ENCODE measurements at places on chromosomes 1 and 21.

- DNase-seq: no peak
These were observed 7.9 kb upstream of the AMPD1 start for GRCh38 chr1:114703242-114703641.

GRCh38 chr1:116485976-116486375 lies 84.8 kb downstream of the CD58 start:
- DNase-seq: no peak

DNA sequence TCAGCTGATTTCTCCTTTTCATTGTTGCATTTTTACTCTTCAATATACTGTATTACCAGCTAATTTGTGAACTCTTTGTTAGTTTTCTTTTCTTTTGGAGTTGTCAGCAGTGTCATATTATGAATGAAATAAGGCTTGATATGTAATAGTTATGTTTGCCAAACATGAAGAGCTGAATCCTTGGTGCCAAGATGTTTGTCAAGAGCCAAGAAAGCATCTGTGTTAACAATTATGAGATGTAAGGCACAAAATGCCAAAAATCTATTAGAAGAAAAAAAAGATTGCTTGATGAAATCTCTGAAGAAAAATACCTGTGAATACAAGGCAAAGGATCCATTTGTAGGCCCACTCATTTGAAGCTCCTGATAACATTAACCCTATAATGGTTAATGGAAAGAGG lies 48.4 kb upstream of the RNPC3 start:
- no peak for DNase-seq

DNA sequence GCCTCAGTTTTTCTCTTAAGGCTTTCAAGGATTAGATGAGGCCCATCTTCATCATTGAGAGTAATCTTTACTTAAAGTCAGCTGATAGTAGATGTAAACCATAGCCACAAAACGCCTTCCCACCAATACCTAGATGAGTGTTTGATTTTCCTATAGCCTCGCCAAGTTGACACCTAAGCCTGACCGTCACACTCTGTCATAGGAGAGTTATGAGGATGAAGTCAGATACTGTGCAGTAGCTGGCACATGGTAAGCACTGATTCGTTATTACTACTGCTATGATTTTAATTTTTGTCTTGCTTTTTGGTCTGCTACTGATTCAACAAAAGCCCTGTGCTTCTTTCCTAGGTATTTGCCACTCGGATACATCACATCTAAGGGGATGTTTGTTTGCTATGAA lies 395.5 kb downstream of the RPS6KC1 start:
- DNase-seq: no peak

- DNase-seq: no peak
These were observed 6.3 kb downstream of the RCC1 start for GRCh38 chr1:28512058-28512611.

DNA sequence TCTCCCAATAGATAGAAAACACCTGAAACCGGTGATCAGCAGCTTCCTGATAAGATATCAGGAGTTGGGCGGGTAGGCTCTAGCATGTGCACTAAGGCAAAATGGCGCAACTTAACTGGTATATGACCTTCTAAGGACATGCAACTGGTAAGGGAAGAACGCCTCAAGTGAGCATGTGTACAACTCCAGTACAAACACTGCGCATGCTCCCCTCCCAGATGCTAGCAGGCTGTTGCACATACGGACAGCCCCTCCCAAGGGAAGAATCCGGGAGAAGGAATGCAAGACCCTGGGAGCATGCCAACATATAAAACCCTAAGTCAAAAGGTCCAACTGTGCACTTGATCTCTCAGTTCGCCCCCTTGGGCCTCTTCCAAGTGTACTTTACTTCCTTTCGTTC lies 110.8 kb downstream of the TSEN15 start:
- no peak for DNase-seq

DNA sequence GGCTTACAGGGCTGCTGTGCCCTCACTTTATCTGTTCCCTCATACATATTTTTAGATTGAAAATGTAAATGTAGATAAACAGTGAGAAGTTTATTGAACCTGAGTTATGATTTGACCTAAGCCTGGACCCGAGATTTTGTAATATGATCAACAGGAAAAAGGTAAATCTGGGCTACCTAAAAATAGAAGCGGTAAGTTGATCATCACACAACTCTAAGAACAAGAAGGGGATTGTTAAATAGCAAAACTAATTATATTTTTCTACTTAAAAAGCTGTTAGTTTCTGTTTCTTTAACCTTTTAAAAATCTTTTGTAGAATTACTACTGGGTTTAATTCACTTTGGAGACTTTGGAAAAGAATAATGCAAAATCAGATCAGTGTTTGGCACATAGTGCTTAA lies 35.6 kb downstream of the CAMTA1 start:
- no peak for DNase-seq

GRCh38 chr1:156704166-156704711 lies 1.1 kb downstream of the CRABP2 start:
- DNase-seq: no peak

GRCh38 chr1:145707183-145707867 lies at the start of gene PDZK1:
Gene PDZK1, minus strand, starts transcription at chr1:145707368. Its CDS starts 19,347 bp downstream, at chr1:145688021.
- DNase-seq: no peak

GRCh38 chr1:162070094-162070748 lies 730 bp downstream of the NOS1AP start:
- DNase-seq: no peak

DNA sequence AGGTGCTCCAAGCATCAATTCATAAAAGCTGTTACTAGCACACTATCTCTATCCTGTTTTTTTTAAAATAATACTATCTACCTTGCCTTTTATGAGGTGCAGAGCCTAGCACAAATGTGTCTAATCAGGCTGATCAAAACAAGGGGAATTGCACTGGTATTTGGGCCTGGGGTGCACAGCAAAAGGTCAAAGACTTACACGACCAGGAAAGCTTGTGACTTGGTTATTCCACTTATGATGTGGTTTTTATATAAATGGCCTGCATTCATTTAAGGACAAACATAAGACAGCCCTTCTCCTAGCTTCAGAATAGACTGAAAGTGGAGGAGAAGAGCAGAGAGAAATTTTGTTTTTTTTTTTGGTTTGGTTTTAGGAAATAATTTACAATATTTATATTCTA lies 98.4 kb upstream of the SGIP1 start:
- DNase-seq: no peak

- DNase-seq: no peak
These were observed 140.9 kb downstream of the TGFBR3 start for GRCh38 chr1:91744953-91745639.

DNA sequence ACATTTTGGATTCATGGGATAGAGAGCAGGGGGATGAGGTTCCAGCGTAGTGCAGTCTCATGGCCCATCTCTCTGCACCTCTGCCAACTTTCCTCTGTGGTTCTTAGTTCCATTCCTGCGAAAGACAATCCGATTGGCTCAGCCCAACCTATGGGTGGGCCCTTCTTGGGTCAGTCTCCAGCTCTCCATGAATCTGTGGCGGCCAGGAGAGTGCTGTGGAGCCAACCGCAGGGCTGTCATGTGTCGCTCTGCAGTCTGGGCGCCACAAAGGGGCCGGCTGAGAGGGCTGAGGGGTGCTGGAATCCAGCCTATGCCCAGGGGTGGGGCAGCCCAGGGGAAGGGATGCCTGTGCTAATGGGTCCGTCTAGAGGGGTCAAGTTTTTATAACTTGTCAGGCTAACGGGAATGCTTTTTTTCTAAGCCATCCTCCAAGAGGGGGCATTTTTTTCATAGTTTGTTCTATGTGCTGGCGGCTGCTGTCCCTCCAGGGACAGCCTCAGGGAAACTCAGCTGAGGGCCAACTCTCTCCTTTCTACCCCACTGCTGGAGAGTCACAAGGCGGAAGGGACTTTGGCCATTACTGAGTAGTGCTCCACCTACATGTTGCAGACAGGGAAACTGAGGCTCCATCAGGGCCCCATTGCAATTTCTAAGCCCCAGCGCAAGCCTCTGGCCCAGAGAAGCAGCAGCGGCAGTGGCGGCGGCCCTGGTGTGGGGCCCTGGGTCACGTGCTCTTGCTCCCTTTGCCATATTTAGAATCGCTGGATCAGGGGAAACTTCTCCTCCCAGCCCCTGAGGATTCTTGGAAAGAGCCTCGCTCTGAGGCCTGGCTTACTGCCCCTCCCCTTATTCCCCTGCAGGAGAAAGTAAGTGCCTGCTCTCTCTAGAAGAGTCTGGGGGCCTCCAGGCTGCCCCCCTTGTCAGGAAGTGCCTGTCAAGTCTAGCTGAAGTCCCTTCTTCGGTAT lies 23.4 kb downstream of the KCNQ4 start:
- DNase-seq: no peak

- DNase-seq: no peak
These were observed 62.2 kb downstream of the HSF2BP start for GRCh38 chr21:43597052-43597451.

- no peak for DNase-seq
These were observed 17.9 kb upstream of the OR2B11 start for GRCh38 chr1:247475793-247476192.

GRCh38 chr1:203291201-203292096 lies 13.9 kb upstream of the BTG2 start:
- no peak for DNase-seq

DNA sequence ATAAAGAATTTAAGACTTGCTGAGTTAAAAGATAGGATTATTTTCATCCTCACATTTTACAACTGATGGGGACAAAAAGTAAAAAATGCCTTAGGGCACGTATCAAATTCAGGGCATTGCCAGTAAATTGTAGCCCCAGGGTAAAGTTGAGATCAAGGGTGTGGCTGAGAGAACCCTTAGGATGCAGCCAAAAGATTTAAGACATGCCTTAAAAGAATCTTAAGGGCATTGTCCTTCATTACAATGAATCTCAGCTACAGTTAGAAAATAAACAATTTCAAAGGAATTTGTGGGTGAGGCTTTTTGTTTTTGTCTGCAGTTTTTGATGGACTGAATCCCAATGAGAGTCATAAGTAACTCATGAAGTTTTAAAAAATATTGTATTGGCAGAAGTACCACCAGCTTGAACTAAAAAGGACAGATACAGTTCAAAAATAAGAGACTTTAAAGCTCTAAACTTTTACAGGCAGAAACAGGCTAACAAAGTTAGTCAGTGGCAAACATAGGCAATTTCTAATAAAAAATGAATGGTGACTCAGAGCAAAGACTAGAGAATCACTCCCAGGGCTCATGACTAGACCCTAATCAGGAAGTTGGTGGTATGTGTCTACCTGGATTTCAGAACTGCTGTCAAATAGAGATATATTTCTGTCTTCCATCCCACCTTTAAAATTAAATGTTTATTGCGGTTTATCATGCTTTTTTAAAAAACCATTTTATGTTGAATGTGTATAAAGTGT lies 165.1 kb upstream of the SNX7 start:
- DNase-seq: no peak

- no peak for DNase-seq
These were observed 142.0 kb upstream of the KCNJ15 start for GRCh38 chr21:38114717-38115333.

DNA sequence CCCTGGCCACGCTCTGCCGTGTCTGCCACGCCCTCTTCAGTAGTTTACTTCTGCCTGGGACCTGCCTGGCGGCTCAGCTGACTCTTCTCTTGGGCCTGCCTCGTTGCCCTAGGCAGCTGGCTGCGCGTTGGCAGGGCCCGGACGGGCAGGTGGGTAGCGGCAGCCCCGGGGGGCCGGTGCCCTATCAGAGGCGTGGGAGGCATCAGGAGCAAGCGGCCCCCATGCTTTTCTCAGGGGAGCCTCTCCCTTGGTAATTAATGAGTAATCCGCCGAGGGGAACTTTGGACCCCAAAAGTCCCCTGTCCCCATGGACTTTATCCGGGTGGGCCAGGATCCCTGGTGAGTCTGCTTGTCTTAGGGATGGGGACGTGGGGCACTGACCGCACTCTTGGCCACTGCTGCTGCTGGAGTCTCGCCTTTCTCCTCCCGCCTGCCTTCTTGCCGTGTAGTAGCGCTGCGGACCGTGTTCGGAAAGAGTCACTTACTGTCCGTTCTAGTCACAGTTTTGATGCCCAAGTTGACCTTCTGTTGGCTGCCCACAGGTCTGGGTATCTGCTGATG lies 22.7 kb downstream of the SKI start:
- DNase-seq: no peak

DNA sequence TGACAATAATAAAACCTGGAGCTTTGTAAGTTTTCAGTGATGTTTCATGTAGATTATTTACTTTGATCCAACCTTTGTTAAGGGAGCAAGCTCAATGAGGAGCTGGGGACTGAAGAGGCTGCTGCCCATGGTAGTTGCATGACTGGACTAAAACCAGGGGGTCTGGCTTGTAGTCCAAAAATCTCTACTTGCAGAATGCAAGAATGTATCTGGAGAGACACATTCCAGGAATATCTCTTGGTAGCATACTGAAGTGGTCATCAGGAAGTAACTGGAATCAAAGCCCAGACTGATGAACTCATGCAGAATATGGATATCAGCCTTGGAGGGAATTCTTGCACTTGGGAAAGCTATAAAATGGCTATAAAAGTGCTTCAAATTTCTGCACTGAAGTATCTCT lies 5.8 kb upstream of the KIAA0040 start:
- DNase-seq: no peak

DNA sequence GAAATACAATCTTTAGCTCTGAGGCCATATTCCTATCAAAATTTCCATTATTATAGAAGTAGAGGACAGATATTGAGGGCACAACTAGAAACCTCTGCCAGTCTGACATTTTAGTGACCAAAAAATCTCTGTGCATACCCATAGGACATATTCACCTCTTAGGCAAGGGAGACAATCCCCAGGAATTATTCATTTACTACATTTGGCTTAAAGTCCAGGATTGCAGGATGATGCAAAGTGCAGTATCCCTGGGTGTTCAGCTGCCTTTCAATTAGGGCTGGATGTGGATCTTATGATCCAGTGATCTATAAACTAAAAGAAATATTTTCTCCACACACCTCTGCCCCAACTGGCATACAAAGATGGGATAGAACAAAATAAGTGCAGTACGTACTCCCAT lies 50.9 kb downstream of the PTGS2 start:
- DNase-seq: no peak

DNA sequence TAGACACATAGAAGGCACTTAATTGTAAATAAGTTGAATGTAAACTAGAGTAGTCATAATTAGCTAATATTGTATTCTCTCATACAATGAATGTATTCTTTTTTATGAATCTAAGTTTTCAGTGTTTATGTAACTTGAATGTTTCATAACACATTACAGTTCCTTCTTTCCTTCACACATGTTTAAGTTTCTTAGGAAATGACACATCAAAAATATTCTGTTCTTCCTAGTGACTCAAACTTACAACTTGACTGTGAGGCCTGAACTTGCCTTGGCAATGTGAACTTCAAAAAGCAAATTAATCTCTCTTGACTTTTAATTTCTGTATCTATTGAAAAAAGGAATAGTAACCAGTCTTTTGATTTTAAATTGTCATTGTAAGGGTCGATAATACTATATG lies 700.1 kb downstream of the KCNT2 start:
- no peak for DNase-seq

GRCh38 chr1:42282024-42282579 lies 52.9 kb downstream of the FOXJ3 start:
- DNase-seq: no peak

DNA sequence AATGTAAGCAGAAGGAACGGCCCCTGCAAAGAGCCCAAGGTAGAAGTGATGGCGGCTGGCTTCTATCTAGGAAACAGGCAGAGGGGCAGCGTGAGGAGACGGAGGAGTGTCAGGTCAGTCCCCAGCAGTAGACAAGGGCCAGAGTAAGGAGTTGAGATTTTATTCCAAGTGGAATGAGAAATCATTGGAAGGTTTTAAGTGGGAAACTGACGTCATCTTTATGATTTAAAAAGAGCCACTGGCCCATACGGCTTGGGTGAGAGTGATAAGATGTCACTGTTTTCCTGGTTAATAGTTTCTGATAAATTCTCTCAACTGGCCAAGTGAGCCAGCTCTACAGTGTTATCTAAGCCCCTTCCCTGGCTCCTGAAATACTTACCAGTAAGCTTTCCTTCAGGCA lies 103.2 kb upstream of the CAMK1G start:
- no peak for DNase-seq

GRCh38 chr1:112143871-112144441 lies 154.5 kb upstream of the KCND3 start:
- no peak for DNase-seq

Data from stimulated activated CD8-positive, alpha-beta memory T cell treated with anti-CD3 and anti-CD28 coated beads, Interleukin-7, amount 100 ng/mL, for 4 hours (primary cell).